ENCODE measurements at places on chromosomes 13 and 19. TPM values are rescaled to one million over a fixed set of nuclear protein-coding genes. Genes with fewer than 3 reads are reported as not detected.

- H3K36me3 ChIP-seq = no peaks in the 10 kb centered on the region
- H3K4me1 ChIP-seq = no peaks in the 10 kb centered on the region
- no peaks in the 10 kb centered on the region for H3K27me3 ChIP-seq
- no peak for DNase-seq
- no peak overlapping the region for H3K4me3 ChIP-seq
These were observed 171.0 kb upstream of the TSC22D1 start for GRCh38 chr13:44747179-44747578.

- peak overlapping the region; percentile 89 for H3K4me3 ChIP-seq
- peak overlapping the region; percentile 92 for H3K27ac ChIP-seq
- peaks cover 26% of the 10 kb centered on the region for H3K4me1 ChIP-seq
- peak; percentile 74 for DNase-seq
- peaks cover 2% of the 10 kb centered on the region for H3K27me3 ChIP-seq
These were observed 1.3 kb downstream of the BICRA start for GRCh38 chr19:47609906-47610894.

The FLT3 gene
- total RNA-seq = not detected

The CEACAM20 gene
- total RNA-seq = not detected

The METTL21C gene
- not detected for total RNA-seq

The ZNF441 gene
- 10.6 TPM for total RNA-seq
